ENCODE measurements at places on chromosomes 6 and 20.

DNA sequence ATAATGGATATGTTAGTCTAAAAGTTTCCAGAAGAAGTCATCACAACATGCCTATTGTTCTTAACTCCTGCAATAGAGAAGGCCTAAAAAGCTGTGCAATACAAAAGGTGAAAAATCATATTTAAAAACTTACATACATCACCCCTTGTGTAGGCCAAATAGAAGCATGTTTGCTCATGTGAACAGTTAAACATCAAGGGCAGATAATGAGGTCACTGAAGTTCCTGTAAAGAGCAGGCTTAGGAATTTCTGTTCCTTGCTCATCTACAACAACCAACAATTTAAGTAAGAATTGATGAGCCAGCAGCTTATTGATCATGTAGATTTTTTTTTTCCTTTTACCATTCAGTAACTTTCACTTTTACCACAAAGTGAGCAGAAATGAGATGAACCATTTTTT is 7.5 kb upstream of the NUP153 start:
- H3K36me3 ChIP-seq, result no peaks in the 10 kb centered on the region
- no peak for DNase-seq
- H3K4me3 ChIP-seq, result no peak overlapping the region
- H3K27me3 ChIP-seq, result no peaks in the 10 kb centered on the region

DNA sequence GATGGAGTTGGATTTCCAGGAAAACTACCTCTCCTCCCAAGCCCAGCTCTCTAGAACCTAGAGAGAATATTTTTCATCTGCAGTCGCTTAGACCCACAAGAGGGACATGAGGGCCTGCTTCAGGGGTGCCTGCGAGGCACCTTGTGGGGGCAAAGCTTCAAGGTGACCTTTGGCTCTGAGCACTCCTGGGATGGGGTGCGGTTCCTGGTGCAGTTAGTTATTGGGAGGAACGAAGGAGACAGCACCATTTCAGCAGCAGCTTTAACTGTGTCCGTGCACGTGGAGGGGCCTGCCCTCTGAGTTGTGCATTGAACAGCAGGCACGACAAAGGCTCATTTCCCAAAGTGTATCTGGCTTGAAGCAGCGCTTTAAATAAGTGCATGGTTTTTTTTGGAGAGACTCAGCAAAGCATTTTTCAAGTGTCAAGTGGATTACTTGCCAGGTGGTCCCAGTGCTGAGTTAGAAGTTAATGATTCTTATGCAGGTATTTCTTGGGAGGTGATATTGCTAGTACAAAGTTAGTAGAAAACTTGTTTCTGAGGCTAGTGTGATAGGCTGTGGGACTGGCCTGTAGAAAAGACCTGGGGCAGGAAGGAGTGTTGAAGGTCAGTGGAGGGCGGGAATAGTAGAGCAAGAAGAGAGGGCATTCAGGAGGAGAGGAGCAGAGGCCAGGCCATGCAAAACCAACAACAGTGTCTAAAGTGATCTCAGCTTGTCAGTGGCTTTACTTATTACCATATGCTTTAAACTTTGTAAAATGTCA is 3.8 kb downstream of the IGF2R start:
- no peaks in the 10 kb centered on the region for H3K27me3 ChIP-seq
- peaks cover 22% of the 10 kb centered on the region for H3K4me1 ChIP-seq

GRCh38 chr6:149983145-149983544 is 19.4 kb downstream of the ULBP1 start:
- H3K27me3 ChIP-seq, result peaks cover 12% of the 10 kb centered on the region
- H3K4me3 ChIP-seq, result no peak overlapping the region
- DNase-seq, result no peak
- no peak overlapping the region for H3K27ac ChIP-seq
- no peaks in the 10 kb centered on the region for H3K36me3 ChIP-seq

DNA sequence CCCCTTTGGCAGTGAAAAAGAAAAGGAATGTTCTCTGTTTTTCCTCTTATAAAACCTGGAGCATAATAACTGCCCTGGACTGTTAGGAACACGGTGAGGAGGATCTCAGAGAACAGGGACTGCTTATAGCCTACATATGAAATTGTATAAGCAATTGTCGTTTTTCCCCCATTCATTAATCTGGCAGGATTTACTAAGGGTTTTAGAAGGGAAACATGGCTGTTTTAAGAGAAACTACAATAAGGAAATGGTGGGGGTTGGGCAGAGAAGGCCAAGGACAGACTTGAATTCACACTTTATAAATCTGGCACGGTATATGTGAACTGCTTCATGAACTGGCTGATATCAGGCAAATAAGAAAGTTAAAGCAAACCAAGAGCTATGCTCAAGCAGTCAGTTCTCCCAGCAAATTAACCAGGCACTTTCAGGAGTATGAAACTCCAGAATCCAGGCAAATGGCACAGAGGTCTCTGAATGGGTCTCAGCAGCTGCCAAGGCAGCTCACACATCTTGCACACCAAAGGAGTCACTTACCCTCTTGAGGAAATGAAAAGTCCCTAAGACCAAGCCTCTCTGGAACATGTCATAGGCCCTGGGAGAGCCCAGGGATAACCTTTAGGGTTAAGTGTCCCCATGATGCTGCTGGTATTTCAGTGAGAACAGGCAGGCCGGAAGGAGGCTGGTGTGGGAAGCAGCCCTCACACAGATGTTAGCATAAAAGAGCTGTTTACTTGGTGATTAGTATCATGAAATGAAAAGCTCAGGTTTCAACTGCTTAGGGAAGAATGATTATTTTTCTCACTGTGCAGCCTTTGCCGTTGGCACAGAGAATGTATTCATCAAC is 260.5 kb upstream of the MARCKS start:
- DNase-seq, result no peak
- H3K27ac ChIP-seq, result peak overlapping the region; percentile 31
- H3K4me3 ChIP-seq, result no peak overlapping the region

DNA sequence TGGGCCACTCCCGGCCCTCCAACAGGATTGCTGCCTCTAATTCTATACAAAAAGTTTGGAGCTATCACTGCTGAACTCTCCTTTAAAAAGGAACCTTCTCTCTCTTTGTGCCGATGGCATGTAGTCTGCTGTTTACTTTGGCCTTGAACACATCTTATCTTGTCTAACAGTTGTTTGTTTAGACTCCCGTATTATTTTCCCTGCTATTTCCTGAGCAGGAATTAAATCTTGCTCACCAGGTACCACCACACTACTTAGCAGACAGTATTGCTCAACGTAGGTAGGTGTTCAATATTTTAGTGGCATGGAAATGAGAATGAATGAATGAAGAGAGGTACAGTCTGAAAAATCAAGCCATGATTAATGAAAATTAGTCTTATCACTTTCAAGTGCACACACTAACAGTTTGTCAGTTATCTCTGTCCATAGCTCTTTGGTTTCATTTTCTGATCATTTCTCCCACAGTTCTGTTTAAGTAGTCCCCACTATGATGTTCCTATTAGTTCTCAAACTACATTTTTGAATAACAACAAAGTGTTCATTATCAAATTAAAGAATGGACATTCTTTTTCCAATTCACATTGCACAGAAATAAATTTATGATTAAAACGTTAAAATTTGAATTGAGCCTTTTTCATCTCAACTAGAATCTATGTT is 6.8 kb upstream of the HEY2 start:
- H3K4me1 ChIP-seq, result peaks cover 12% of the 10 kb centered on the region
- peak overlapping the region; percentile 56 for H3K4me3 ChIP-seq
- H3K27ac ChIP-seq, result peak overlapping the region; percentile 99
- no peak for DNase-seq
- H3K27me3 ChIP-seq, result no peaks in the 10 kb centered on the region
- H3K36me3 ChIP-seq, result no peaks in the 10 kb centered on the region

- no peaks in the 10 kb centered on the region for H3K27me3 ChIP-seq
- peaks cover 28% of the 10 kb centered on the region for H3K36me3 ChIP-seq
- DNase-seq, result no peak
- H3K4me1 ChIP-seq, result no peaks in the 10 kb centered on the region
- H3K4me3 ChIP-seq, result no peak overlapping the region
- H3K27ac ChIP-seq, result no peak overlapping the region
These were observed 23.3 kb downstream of the RNF146 start for GRCh38 chr6:127289934-127290333.

Data from ascending aorta (tissue), 2 donors.